KBM-7 (cell line): ENCODE measurements at places on chromosomes 2 and 18.

DNA sequence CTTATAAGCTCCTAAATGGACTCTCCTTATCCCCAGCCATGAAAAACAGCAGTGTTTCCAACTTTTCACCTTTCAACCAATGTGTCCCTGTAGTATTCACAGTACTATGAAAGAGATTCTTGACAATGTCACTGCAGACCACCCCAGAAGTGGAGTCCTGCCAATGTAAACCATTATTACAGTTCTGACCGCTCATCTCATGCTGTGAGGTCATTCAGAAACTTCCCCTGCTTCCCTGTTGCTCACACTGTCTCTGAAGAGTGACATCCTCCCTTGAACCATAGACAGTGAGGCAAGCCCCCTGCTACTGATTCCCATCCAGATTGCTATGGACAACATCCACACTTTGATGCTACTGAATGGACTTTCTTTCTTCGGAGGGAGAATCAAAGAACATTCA, 1523.7 kb upstream of the ACVR2A start:
- no peak for DNase-seq

DNA sequence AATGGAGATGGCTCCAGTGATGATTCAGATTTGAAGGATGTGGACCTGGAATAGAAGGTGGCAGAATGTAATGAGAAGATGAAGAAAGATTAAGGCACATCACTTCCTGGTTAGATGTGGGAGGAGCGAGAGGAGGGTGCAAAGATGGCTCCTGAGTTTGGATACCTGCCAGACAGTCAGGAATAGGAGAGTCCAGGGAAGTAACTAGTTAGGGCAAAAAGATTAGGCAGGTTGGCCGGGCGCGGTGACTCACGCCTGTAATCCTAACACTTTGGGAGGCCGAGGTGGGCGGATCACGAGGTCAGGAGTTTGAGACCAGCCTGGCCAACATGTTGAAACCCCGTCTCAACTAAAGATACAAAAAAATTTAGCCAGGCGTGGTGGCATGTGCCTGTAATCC, 5.6 kb downstream of the C2orf74 start:
- DNase-seq: no peak

- DNase-seq: no peak
Measured at GRCh38 chr18:25646971-25647370, 295.0 kb upstream of the ZNF521 start.

- DNase-seq: no peak
Measured at GRCh38 chr2:48248251-48248933, 281.6 kb upstream of the STON1 start.

- DNase-seq: no peak
Measured at GRCh38 chr2:200765995-200766660, 45.6 kb upstream of the BZW1 start.

- DNase-seq: no peak
Measured at GRCh38 chr2:23532391-23533337, 147.7 kb downstream of the KLHL29 start.

- DNase-seq: no peak
Measured at GRCh38 chr18:13696961-13697360, 29.4 kb downstream of the FAM210A start.

GRCh38 chr2:136207030-136207623, 89.2 kb upstream of the CXCR4 start:
- DNase-seq: peak; percentile 59
